Fibroblast of skin of back (primary cell): ENCODE measurements at places on chromosomes 4 and X.

DNA sequence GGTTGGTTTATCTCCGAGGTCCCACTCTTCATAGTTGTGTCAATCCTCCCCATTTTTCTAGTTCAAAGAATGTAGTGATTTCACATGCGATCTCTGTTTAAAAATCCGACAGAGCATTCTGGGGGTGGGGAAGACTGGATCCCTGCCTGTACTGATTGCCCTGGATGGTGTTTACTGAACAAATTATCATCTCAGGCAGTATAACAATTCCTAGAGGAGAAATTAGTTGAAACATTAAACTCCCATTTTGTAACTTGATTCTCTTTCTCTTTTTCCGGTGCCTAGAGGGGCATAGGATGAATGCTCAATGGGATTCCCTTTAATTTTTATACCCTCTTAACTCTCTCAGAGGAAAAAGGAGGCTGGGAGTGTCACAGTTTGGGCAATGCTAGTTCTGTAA is 10.0 kb upstream of the CWH43 start:
- no peak for DNase-seq

GRCh38 chrX:48934581-48935300 is 15.9 kb upstream of the PIM2 start:
- no peak for DNase-seq

- peak; percentile 22 for DNase-seq
These were observed 111.0 kb downstream of the DHX15 start for GRCh38 chr4:24473309-24473721.

DNA sequence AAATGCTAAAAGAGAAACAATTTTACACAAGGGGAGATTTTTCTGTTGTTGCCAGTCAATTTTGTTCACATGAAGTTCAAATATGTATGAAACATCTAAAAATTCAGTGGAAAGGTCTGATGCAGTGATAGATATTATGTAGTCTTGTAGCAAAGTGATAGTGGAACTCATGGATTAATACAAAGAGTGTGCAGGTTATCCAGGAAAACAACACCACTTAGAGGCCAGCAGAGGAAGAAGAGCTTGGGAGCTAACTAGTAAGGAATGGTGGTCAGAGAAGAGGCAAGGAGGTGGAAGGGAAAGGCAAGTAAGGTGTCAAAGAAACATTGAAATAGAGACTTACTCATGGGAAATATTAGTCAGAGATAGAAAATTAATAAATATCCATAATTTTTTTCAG is 395.6 kb downstream of the MAPK10 start:
- no peak for DNase-seq

DNA sequence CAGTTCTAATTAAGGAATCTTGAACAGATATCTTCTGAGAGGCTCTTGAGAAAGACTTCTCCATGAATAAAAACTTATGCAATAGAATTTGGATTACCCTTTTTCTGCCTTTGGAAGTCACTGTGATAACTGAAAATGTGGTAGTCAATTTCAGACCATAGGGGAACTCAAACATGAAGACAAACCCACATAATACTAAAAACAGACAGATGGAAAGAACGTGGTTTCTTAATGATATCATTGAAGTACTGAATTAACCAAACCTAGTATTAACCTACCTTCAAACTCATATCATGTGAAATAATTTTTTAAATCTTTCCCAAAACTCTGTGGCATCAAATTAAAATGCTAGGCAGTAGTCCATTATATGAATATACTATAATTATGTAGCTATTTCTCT is 153.5 kb downstream of the CAMK2D start:
- DNase-seq, result no peak

DNA sequence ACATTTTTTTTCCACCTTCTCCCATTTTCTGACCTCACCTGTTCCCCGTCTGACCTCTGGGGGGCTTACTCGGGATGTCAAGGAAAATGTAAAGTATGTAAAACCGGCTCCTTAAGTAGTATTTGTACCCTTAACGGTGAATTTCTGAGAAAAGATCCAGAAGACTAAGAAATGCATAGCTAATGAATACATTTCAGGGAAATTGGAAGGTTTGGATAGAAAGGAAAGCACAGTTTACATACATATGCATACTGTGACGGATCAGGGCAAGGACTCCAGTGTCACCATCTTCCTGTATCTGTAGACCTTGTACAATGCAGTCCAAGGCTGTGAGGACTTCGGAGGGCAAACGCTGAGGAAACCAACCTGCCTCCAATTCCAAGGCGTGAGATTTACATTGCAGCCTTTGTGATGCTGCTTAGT is 2185.9 kb upstream of the TENM3 start:
- DNase-seq, result no peak

DNA sequence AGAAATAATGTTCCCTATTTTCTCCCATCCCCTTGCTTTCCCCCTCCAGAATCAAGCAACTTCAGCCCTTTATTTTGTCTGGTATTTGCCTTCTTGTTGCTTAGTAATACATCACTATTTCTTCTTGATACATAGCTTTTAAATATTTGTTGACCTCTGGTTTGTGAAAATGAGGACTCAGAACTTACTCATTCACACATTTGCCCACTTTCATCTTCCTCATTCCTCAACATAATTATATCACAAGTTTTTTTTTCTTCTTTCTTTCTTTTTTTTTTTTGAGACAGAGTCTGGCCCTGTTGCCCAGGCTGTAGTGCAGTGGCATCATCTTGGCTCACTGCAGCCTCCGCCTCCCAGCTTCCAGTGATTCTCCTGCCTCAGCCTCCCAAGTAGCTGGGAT is 28.9 kb upstream of the NDUFC1 start:
- DNase-seq, result peak; percentile 43

- DNase-seq, result peak; percentile 98
These were observed 134.5 kb downstream of the BTC start for GRCh38 chr4:74659576-74660411.

DNA sequence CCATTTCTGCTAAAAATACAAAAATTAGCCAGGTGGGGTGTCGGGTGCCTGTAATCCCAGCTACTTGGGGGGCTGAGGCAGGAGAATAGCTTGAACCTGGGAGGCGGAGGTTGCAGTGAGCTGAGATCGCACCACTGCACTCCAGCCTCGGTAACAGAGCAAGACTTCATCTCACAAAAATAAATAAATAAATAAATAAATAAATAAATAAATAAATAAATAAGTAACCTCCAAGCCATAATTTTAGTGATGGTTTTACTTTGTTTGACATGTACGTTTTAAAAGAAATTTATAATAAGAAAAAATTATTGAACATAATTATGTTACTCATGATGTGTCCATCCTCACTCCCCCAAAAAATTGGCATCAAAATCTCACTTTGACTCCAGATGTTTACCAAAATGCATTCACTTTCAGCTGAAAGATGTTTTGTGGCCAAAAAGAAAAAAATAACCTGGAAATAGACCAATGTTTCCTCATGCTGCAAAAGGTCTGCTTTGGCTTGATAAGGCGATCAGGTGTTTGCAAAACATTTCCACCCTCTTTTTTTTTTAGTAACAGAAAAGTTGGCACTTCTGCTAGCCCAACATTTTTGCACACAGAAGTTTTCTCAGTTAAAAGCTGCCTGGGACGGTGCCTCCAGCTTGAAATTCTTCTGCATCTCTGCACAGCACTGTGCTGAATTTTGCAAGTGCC is 42.2 kb upstream of the DHRSX start:
- DNase-seq, result no peak

GRCh38 chrX:47358387-47359065 is 11.9 kb upstream of the ZNF157 start:
- no peak for DNase-seq

DNA sequence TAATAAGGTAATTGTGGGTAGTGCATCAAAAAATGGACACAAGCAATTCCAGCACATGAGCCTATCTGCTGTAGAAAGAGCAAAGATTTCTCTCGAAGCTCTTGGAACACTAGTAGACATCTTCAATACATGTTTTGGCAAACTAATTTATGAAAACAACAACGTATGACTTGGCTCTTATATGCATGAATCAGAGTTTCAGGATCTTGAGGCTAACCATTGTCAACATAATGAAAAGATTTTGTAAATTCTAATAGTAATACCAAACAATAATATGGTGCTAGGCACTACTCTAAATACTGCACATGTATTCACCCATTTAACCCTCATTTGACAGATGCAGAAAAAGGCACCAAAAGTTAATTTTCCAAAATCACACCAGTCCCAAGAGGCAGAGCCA is 25.1 kb upstream of the ANKRD50 start:
- no peak for DNase-seq

- DNase-seq, result no peak
These were observed 207.0 kb downstream of the LDB2 start for GRCh38 chr4:16691450-16691849.

DNA sequence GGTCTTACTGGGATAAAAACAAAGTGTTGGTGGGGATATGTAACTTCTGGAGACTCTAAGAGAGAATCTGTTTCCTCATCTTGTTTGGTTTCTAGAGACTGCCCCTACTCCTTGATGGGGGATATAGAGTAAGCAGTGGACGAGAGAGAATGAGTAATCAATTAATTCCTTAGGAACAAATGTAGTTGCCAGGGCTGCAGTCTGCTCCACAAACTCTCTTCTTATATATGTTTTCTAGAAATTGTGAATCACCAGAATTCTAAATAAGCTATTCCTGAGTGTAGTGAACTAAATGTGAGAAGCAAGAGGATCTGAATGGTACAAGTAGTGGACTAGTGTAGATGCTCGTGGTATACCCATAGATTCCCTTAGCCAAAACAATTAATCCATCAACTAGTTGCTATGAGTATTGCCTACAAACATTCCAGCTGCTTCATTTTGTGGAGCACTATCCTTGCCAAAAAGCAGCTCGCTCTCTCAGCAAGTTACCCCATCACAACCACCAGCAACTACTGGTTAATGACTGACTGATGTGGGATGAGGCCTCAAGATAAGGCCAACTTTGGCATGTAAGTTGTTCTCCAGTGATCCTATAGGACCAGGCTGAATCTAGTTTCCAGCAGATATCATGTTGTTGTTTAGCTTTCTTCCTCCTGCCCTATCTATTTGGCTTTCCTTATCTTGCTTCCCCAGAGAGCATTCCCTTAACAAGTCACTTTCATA is 273.0 kb downstream of the SLC7A11 start:
- DNase-seq, result no peak

GRCh38 chrX:136157187-136157586 is 9.9 kb downstream of the FHL1 start:
- DNase-seq, result no peak

- DNase-seq, result peak; percentile 75
These were observed 330.2 kb downstream of the PTTG2 start for GRCh38 chr4:38290366-38290765.

- no peak for DNase-seq
These were observed 79.3 kb downstream of the PPP2R2C start for GRCh38 chr4:6393066-6393465.
